ENCODE measurements at places on chromosomes 7 and 10.

GRCh38 chr7:106452031-106452851, 167.5 kb upstream of the NAMPT start:
- DNase-seq = no peak

DNA sequence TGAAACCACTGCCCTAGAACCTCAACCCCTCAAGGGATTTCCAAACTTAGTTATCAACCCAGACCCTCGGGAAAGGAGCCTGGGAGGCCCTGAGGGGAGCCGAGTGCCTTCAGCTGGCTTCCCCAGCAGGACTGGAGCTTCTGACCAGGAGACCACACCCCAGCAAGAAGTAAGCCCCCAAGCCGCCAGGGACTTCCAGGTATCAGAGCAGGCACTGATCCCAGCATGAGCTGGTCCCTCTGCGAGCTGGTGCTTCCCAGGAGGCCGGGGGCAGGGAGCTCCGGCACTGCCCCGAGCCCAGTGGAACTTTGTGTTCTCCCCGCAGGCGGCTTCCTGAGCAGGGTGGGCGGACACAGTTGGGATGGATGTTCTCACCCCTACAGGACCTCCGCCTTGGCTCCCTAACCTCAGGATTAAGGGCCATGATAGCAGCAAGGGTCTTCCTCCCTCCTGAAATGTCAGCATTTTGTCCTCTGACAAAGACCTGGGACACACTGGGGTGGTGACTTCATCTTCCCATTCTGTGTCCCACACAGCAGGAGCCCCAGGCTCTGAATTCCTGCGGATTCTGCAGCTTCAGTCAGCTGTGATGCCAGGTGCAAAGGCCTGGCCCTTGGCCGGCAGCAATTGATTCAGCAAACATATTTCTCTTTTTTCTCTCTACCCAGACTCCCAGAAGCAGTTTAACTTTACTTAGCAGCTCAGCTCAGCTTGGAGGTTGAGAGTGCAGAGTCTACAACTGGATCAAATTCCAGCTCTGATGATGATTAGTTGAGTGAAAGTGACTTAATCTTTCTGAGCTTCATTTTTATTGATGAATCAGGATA, 11.6 kb downstream of the ATP6V0E2 start:
- no peak for DNase-seq

- peak; percentile 29 for DNase-seq
Measured at GRCh38 chr10:104321725-104322415, 16.4 kb downstream of the ITPRIP start.

- DNase-seq = no peak
Measured at GRCh38 chr7:117871401-117871777, 1.9 kb downstream of the CTTNBP2 start.

GRCh38 chr7:11517853-11518252, 314.1 kb downstream of the THSD7A start:
- no peak for DNase-seq

DNA sequence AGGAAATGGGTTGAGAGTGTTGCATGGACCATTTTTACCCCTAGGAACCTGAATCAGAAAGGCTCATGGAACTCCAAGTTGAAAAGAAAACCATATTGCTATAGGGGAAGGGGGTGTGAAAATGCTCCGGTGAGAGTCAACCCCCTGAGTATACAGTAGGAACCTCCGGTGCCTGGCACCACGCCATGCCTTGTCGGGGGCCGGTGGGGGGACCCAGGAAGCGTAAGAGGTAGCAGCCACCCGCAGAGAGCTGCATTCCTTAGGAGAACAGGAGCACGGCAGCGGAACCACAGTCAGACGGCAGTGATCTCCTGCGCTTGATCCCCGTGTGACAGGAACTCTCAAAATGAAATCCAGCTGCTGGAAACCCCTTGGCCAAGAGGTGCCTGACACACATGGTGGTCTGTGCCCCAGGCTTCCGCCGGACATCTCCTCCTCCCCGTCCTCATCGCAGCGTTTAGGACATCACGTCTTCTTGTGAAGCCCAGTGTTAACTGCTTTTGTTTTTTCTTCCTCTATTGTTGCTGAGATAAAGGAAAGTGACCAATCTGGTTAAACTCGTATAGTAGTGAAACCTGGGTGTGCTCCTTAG, 186.8 kb downstream of the CELF2 start:
- DNase-seq = no peak

DNA sequence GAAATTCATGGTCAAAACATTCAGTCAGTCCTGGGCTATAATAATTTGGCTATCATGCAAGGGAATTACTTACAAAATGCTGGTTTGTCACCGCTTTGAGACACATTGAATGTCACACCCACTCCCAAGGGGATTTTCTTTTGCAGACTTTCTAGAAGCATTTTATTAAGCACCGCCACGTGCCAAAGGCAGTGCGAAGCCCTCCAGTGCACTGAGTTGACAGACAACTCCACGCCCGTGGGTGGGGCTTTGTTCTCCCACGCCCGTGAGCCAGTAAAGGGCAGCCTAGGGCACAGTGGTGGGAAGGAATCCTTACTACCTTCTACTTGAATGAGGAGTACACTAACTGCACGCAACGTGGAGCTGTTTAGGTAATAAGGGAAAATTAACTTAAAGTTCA, 515.8 kb downstream of the KCNMA1 start:
- DNase-seq = no peak

DNA sequence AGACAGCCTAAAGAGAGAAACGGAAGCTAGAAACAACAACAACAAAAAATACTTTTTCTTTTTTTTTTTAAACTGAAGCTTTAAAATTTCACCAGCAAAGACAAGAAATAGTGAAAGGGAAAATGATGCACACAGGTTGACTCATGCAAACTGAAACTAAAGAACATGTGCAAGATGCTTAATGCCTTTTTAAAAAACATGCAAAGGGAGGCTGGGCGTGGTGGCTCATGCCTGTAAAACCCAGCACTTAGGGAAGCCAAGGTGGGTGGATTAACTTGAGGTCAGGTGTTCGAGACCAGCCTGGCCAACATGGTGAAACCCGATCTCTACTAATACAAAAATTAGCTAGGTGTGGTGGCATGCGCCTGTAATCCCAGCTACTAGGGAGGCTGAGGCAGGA, 15.1 kb upstream of the CUBN start:
- peak; percentile 12 for DNase-seq

- no peak for DNase-seq
Measured at GRCh38 chr7:2802101-2802500, 42.0 kb downstream of the GNA12 start.

DNA sequence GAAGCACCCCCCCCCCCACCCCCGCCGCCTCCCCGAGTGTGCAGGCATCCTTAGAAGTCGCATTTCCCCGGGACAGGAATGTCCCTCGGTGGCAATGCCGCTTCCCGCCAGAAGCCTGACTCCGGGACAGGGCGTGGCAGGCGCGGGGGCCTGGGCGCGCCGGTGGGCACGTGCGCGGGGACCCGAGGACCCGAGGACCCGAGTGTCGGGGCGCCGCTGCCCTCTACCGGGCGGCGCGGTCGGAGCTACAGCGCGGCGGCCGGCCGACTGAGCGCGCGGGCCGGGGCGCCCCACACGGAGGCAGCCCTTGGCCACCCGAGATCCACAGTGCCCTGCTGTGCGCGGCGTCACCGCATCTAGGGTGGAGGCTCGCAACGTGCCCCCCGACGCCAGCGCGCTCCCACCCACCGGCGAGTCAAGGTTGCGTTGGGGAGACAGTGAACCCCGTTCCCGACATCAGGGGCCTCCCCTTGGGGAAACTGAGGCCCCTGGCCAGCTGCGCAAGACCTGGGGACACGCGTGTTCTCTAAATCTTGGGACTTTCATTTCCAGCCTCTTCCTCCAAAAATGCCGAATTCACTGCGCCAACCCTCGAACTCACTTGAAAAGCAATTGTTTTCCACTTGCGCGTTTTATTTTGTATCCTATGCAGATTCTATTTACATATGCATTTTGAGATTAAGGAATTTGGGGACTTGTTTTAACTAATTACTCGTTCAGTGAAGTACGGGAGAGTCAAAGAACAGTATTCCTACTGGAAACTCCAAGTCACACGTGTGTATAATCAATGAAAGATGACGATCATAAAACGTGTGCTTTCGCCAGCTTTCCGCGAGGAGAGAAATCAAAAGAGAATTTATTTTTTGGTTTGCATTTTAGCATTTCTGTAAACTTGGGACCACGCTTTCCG, 3.1 kb upstream of the CUX1 start:
- peak; percentile 60 for DNase-seq

DNA sequence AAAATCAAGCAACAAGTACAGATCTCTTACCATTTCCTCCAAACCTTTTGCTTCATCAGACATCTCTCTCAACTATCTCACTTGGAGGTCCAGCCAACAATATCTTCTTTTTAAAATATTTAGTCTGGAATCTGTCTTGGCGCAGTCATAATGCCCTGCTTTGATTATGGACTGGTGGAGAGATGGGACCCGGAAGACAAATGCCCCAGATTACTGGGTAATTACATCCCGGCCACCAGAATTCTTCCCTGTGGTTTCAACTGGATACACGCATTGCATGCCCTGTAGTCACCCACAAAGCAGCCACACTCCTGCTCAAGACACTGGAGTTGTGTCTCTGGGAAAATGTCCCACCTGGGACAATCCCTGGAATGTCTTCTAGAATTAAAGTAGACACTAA, 65.5 kb downstream of the BPGM start:
- no peak for DNase-seq

- no peak for DNase-seq
Measured at GRCh38 chr10:75430000-75430763, 1.2 kb upstream of the LRMDA start.

All from CD4-positive, alpha-beta T cell treated with Interleukin-12 subunit alpha and Interleukin-12 subunit beta, for 1 hour (primary cell).